ENCODE measurements at places on chromosomes 1 and 21.

- no peak for DNase-seq
Observed at GRCh38 chr1:43978264-43978550, 803 bp upstream of the B4GALT2 start.

DNA sequence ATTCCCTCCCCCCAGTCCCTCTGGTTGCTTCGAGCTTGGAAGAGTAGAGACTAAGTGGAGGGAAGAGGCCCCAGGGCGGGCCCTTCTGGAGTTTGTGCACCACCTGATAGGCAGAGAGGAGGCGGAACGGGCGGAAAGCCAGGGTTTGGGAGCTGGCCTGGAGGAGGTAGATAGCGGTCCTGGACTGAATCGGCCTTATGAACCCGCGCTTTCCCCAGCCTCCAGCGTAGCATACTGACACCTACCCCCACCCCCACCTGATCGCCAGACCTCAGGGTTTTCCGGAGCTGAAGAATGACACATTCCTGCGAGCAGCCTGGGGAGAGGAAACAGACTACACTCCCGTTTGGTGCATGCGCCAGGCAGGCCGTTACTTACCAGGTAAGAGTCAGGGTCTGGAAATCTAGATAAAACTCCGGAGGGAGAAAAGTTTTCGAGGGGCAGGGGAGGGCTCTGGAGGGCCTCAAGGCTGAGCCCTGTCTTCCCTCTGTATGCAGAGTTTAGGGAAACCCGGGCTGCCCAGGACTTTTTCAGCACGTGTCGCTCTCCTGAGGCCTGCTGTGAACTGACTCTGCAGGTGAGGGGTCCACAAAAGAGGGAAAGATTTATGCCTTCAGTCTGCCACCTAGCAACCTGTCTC lies 705 bp downstream of the UROD start:
- DNase-seq = peak; percentile 18

GRCh38 chr21:41195311-41195710 lies 27.4 kb downstream of the BACE2 start:
- no peak for DNase-seq

- DNase-seq = no peak
Observed at GRCh38 chr1:78864175-78864574, 142.4 kb downstream of the ADGRL4 start.

GRCh38 chr1:40057310-40058030 lies 16.9 kb downstream of the CAP1 start:
- no peak for DNase-seq

GRCh38 chr1:219724440-219724839 lies 111.5 kb upstream of the ZC3H11B start:
- no peak for DNase-seq

DNA sequence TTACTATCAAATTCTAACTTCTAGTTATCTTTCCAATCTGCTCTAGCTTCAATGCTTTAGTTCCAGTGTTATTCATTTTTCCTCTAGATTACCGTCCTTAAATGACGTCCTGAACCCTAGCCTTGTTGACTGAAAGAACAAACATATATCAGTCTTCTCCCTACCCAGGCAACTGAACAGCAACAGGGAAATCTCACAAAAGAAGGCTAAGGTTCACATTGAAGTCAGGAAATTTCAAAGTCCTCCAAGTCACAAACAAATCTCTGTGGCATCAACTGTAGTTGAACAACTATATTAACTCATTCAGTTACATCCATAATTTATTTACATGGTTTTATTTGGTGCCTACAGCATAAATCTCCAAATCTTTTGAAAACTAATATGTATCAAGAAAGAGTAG lies 19.5 kb downstream of the FOXJ3 start:
- no peak for DNase-seq

GRCh38 chr1:25867210-25867991 lies 8.1 kb downstream of the PAQR7 start:
- DNase-seq = no peak

- no peak for DNase-seq
Observed at GRCh38 chr1:12542138-12542465, 75.9 kb downstream of the DHRS3 start.

DNA sequence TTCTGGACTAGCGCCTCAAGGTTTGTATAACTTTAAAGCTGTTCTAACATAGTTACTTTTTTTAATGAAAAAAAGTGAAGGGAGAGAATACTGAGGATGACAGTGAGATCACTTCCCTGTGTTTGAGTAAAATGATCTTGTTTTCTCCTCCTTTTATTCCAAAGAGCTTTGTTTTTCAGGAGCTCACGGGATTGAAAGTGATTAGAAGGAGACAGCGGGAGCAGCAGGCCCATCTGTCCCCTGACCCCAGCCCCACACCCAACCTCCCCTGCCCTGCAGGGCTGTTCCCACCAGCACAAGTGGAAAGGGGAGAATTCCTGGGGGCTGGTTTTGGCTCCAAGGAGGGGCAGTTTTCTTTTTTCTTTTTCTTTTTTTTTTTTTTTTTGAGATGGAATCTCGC lies 2.1 kb upstream of the DNMT3L start:
- no peak for DNase-seq

DNA sequence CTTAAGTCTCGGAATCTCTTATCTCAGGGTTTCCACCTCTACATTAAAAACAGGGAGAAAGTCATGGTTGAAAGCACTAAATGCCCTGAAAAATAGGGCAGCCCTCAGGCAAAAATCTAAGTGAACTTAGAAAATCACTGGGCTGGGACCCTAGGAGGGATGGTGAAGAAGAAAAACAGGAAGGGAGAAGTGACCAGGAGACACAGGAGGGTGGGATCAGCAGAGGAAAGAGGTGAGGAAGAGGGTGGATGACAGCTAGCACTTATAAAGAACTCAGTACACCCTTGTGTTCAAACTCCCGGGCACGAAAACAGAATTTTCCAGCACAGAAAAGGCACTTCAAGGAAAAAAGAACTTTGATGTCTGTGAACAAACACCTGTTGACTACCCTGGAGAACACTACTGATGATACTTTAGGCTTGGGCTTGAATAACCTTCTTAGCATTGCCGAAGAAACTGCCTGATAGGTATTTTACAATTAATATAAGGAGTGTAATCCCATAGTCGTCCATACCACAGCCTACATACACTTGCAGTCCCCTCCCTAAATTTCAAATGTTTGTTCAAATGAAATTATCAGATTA lies 2.0 kb downstream of the CHML start:
- DNase-seq = no peak

DNA sequence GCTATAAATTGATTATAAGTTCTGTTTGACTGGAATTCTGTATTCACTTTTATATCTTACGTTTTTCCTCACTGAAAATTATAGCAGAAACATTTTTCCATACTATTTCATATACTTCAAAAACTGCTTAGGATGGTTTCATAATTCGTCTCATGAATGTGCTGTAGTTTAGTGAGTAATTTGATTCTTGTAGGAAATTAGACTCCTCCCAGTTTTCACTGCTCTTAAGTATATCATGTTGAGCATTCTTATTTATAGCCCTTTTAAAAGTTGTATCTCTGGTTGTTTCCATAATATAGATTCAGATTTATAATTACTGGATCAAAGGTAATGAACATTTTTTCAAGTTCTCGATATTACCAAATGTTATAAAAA lies 250.6 kb downstream of the FMN2 start:
- no peak for DNase-seq

- no peak for DNase-seq
Observed at GRCh38 chr1:210736713-210737112, 397.2 kb downstream of the KCNH1 start.

- DNase-seq = no peak
Observed at GRCh38 chr1:66240491-66241484, 293.2 kb upstream of the SGIP1 start.

GRCh38 chr21:42833439-42833815 lies 45.9 kb downstream of the WDR4 start:
- DNase-seq = peak; percentile 19

DNA sequence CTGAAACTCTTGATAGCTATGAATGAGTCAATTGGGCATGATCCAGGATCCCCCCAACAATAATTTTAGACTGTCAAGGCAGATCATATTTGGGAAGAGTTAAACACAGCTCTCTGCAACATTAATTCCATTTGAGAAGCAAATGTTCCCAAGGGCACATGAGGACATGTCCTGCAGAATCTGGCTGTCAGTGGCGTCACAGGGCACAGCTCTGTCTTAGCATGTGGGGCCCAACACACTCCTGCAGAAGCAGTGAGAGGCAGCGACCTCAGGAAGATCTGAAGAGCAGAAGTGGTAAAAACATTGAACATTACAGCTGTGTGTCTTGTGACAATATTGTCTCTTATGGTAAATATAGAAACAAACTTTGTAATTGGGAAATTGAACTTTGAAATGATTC lies 197.1 kb upstream of the PBX1 start:
- DNase-seq = no peak

DNA sequence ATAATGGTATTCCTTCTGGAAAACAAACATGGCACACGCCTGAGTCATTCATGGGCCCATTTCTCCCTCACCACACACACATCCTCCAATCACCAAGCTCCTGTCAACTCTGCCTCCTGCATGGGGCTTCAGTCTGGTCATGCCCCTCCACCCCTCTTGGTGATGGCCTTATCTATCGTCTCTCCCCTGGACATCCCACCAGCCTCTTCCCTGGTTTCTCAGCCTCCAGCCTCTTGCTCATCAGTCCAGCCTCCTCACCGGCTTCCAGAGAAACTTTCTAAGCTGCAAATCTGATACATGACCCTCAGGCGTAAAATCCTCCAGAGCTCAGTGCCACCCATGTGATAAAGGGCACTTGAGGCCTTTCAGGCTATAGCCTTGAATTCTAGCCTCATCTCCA lies 243.9 kb downstream of the FOXD2 start:
- DNase-seq = no peak

- no peak for DNase-seq
Observed at GRCh38 chr1:37672136-37672870, 20.0 kb upstream of the CDCA8 start.

DNA sequence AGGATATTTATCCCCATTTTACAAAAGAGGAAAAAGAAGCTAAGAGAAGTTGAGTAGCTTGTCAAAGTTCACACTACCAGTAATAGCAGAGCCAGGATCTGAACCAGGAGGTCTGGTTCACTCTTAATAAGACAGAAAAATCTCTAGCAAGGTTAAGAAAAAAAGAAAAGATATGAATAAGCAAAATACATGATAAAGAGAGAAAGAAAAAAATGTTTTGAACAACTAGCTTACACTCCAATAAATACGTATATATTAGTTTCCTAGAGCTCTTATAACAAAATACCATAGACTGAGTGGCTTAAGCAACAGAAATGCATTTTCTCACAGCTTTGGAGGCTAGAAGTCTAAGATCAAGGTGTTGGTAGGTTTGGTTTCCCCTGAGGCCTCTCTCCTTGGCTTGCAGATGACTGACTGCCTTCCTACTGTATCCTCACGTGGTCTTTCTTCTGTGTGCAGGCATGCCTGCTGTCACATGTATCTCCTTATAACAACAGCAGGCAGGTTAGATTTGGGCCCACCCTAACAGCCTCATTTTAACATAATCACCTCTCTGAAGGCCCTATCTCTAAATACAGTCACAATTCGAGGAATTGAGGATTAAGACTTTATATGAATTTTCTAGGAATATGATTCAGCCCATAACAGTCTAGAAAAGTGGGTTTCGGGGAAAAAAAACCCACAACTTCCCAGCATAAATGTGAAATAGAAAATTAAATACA lies 60.4 kb downstream of the LEPR start:
- no peak for DNase-seq

GRCh38 chr1:181181792-181182585 lies 93.5 kb downstream of the IER5 start:
- no peak for DNase-seq

GRCh38 chr1:202144402-202145067 lies at the start of gene ARL8A:
TSS of gene ARL8A (minus strand) at chr1:202144737. CDS start at chr1:202144572, 165 bp downstream.
- DNase-seq = peak; percentile 67

DNA sequence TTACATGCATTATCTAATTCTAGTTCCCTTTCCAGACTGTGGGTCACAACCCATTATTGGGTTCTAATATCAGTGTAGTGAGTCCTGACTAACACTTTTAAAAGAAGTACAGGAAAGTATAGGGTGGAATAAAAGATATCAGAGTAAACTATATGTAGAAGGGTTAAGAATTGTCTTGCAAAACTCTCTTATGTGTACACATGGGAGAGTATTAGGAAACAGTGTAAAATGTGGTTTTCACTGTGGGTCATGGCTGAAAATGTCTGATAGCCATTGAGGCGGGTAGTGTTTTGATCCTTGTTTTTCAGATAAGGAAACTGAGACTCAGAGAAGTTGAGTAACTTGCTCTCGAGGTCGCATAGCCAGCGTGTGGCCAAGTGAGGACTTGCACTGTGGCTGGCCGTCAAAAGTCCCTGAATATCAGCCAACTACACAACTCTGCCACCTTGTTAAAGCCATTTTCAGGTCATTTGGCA lies 18.5 kb upstream of the MTARC1 start:
- DNase-seq = no peak

- DNase-seq = no peak
Observed at GRCh38 chr1:222124602-222125001, 382.7 kb upstream of the DUSP10 start.

- no peak for DNase-seq
Observed at GRCh38 chr1:16145662-16146278, 10.1 kb downstream of the EPHA2 start.

DNA sequence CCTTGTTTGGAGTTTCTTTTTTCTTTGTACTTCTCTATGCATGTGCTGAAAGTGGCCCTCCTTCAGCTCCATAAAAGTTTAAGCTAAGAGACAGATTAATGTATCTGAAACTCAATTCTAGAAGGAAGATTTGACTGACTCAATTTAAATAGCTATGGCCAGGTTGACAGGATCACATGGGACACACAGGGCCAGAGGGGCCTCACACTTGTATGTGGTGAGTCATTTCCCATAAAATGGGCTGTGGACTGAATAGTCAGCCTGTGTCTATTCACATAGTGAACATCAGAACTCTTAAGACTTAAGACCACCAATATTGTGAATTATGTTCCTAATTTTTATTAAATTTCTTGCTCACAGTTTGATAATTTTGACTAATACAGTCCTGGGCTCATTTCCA lies 45.7 kb upstream of the DEPDC1 start:
- no peak for DNase-seq

- peak; percentile 34 for DNase-seq
Observed at GRCh38 chr1:43975249-43975961, 645 bp downstream of the ATP6V0B start.

DNA sequence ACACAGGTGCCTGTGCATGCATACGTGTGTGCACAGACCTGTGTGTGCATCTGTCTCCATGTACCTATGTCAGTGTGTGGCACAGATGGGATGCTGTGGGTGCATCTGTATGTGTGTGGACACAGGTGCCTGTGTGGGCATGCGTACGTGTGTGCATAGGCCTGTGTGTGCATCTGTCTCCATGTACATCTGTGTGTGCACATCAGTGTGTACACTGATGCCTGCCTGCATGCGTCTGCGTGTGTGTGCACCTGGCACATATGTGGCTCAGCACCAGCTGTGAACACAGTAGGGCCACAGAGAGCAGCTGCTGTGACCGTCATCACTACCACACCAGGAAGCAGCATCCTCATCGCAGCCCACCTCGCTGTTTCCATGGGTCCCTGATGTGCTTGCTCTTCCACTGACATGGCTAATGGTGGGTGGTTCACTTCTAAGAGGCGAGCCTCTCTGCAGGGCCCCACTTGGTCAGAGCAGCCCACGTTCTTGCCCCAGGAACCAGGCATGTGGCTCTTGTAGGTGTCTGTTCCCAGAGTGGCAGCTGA lies 9.6 kb upstream of the SPATC1L start:
- DNase-seq = no peak

- no peak for DNase-seq
Observed at GRCh38 chr1:178973652-178974101, 52.0 kb upstream of the FAM20B start.

GRCh38 chr1:165896277-165896676 lies 68.9 kb downstream of the UCK2 start:
- no peak for DNase-seq

All from CD8-positive, alpha-beta memory T cell (primary cell).